NCI-H2029 treated with DMSO at 0.1 percent for 48 hours (cell line): ENCODE measurements at places on chromosomes 2 and 18.
A peak's percentile ranks its signal among the peaks of the same experiment; 100 is the strongest.

DNA sequence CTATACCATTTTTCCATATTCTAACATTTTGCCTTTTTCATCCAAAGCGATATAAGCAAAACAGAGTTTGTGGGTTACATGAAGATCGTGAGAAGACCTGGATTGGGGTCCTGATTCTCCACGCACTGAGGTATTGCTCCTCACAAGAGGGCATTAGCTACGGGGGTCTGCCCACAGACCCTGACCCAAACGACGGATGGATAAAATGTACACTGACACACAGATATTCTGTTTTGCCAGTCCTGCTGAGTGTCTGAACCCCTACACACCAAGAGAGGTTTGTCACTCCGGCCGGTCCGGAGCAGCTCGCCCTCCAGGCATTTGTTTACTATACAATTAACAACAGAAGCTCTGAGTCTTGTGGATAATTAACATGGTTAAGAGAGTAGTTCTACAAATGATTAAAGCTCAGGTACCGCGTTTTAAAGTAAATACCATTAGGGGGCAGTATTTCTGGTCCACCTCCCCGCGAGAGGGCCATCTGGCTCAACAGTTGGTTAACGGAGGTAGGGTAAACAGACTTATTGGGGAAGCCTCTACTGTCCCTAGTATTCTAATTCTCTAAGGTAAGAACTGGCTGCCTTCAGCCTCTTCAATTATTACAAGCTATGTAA lies 28.4 kb downstream of the SCYGR8 start:
- no peak for DNase-seq

GRCh38 chr2:173393186-173393585 lies 38.5 kb downstream of the CDCA7 start:
- no peak for DNase-seq

DNA sequence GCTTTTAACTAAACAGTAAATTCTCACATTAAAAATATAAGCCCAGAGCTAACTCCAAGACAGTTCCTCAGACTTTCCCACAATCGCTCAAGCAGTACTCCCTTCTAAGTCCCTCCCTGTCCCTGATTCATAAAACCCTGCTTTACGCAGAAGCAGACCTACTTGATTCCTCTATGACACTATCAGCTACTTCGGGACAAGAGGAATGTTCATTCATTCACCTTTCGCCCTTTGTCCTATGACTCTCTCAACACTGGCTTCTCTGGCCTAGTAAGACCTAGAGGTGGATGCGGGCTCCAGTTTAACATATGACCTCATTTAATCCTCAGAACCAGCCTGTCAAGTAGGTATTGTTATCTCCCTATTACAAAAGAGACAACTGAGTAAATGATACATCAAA lies 10.2 kb downstream of the LPIN2 start:
- DNase-seq = no peak

DNA sequence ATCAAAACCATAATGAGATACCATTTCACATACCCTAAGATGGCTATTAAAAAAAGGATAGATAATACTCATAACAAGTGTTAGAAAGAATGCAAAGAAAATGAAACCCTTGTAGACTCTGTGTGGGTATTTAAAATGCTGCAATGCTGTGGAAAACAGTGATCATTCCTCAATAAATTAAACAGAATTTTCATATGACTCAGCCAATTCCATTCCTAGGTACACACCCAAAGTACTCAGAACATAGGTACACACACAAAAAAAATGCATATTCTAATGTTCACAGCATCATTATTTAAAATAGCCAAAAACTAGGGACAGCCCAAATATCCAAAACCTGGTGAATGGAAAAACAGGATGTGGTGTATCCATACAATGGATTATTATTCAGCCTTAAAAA lies 502.3 kb downstream of the KCNJ3 start:
- no peak for DNase-seq

- no peak for DNase-seq
Measured at GRCh38 chr2:92072461-92073035, 2798.7 kb upstream of the TEKT4 start.

GRCh38 chr2:178630581-178630980 lies 150.3 kb downstream of the PLEKHA3 start:
- no peak for DNase-seq

DNA sequence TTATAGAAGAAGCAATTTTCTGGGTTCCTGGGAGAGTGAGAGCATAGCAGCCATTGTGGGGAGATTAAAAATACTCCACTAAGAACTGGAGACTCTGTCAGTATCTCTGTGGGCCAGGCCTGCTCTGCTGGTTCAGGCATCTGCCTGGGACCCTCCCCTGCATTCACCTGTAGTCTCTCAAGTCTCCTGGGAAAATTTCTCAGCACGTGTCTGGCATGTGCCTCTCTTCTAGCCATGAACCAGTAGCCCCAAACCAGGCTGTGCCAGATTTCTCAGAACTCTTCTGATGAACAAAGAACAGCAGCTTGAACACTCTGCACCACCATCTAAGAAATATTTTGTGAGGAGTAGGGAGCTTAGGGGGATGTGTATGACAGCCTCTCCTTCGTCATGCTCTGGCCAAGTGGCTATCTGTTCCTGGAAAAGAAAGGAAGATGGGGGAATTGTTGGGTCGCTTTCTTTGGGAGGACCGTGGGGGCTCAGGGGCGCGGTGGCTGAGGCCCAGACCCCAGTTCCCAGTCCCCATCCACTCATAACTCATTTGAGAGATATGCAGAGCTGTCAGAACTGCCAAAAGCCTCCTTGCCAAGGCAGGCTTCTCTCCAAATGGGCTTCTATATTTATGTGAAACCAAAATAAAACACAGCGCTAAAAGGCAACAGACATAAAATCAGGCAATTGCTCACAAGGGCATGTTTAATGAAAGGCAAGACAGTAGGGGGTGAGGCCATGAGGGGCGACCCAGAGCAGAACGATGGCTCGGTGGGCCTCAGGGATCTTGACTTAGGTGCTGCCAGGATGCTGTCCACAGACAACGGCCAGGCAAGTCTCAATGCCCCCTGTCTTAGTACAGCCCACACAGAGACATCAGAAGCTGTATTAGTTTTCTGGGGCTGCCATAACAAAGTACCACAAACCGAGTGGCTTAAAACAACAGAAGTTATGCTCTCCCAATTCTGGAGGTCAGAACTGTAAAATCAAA lies 114.7 kb upstream of the TNP1 start:
- DNase-seq = no peak

DNA sequence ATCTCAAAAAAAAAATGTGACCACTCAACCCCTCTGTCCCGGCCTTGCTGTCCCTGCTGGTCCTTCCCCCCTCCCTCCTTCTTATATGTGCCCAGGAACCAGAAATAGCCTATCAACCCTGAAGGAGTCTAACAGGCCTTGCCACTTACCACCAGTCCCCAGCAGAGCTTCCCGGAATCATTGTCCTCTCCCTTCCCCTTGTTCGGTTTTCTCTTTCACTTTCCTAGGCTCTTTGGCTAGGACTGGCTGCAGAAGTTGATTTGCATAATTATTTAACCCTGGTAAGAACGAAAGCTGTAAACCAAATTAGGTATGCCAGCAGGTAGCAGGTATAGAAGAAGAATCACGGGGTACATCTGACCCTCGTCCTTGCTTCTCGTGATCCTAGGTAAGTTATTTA lies 72.6 kb upstream of the ZNF532 start:
- DNase-seq = no peak

DNA sequence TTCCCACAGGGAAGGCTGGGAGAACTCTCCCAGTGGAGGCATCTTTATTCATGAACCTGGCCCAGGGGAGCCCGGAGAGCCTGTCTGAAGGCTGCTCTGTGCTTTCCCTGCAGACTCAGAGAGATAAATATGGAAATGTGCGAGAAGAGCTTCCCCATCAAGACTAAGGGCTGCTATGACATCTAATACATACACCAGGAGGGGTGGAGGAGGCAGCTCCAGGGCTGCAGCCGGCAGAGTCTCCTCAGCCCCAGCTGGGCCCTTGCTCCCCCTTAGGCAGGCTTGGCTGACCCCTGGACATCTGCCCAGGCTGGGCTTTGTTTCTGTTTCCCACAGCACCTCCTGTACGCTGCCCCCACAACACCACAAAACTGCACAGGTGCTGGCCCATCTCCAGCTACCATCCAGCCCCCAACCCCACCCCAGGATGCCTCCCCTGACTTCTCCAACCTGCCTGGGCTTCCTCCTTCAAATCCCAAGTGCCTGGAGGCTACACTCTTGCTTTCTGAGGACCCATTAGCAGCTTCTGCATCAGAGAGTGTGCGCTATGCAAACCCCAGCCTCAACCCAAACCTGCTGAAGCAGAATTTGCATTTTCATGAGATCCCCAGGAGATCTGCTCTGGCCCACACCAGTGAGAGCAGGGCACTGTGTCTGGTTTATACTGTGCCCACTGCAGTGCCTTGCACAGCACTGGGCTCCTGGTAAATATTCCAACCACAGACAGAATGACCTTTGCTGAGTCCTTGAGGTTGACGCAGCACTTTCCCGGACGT lies 96.8 kb downstream of the VSNL1 start:
- no peak for DNase-seq

GRCh38 chr2:105701042-105701441 lies 43.7 kb upstream of the NCK2 start:
- no peak for DNase-seq

- peak; percentile 42 for DNase-seq
Measured at GRCh38 chr18:24426398-24427294, at the start of gene IMPACT. Gene IMPACT, plus strand, starts transcription at chr18:24426670. Its CDS starts 87 bp downstream, at chr18:24426757.

DNA sequence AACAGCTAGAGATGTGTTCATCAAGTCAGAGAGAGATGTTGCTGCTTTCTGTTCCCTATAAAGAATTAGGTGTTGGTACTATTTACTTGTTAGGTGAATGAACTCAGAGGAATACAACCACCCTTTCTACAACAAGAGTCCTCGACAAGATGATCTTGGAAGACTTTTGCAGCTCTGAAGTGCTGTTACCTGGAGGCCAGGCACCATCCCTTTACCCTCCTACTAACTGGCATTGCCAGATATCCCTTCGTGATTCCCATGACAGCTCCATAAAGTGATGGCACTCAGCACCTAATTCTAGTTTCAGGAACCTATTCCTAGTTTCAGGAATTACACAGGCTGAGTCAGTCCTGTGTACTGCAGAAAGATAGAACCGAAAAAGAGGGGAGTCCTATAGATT lies 9.9 kb downstream of the ARPC2 start:
- DNase-seq = no peak

- no peak for DNase-seq
Measured at GRCh38 chr2:187985923-187986322, 305.8 kb upstream of the GULP1 start.

- no peak for DNase-seq
Measured at GRCh38 chr2:72979896-72980295, 62.6 kb downstream of the EMX1 start.

- no peak for DNase-seq
Measured at GRCh38 chr2:119638685-119639554, 40.1 kb upstream of the TMEM177 start.

DNA sequence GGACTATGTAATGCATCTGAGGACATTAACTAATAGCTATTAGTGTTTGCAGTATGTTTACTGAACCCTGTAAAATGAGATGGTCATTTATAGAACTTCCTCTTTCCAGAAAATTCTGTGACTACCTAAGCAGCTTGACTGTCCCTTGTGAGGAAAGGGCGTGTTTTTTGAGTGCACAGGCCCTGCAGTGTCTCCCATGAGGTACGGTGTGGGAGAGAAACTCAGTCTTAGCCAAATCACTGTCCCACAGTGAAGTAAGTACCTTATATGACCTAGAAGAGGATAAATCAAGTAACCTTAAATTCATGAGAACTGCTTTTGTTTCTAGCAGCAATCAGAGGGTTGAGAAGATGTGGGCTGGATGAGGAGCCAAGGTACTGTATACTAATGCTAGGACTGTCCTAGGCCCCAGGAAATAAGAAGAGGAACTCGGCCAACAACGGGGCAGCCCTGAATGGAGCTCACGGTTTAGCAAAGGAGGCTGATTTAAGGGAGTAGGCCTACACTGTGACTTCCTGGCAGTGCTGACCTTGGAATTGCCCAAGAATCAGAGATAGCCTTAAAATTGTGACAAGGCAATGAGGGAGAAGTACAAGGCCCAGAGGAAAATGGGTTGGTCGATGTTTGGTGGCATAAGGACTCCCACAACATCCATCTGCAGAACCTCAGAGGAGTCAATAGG lies 103.5 kb upstream of the CTAGE1 start:
- DNase-seq = no peak

- no peak for DNase-seq
Measured at GRCh38 chr2:151792589-151792988, 35.6 kb downstream of the ARL5A start.
